Left cardiac atrium (tissue), 4 donors: ENCODE measurements at places on chromosomes 3 and 15. TPM values are rescaled to one million over a fixed set of nuclear protein-coding genes. Genes with fewer than 3 reads are reported as not detected.

The ISLR2 gene
- 3.9 TPM for total RNA-seq

The SLC15A2 gene
- 1.2 TPM for total RNA-seq

The AMT gene
- 13.9 TPM for total RNA-seq

The CPB1 gene
- not detected for total RNA-seq

The CERS3 gene
- total RNA-seq: not detected

The DLL4 gene
- 8.5 TPM for total RNA-seq

The LDHAL6B gene
- total RNA-seq: not detected

The CPNE9 gene
- total RNA-seq: not detected

The CCR1 gene
- 9.2 TPM for total RNA-seq

The PRTG gene
- 1.3 TPM for total RNA-seq

The FBLN2 gene
- total RNA-seq: 178 TPM

The OR5K3 gene
- total RNA-seq: not detected

The CHL1 gene
- 67.9 TPM for total RNA-seq

The ARL14 gene
- total RNA-seq: not detected

The ACTRT3 gene
- 1.6 TPM for total RNA-seq

The TRIM42 gene
- total RNA-seq: not detected

The RAD18 gene
- 4.2 TPM for total RNA-seq

The C3orf85 gene
- total RNA-seq: not detected

The CFAP100 gene
- total RNA-seq: not detected

The CLDN16 gene
- 0.08 TPM for total RNA-seq
